Heart left ventricle (tissue), 16 donors: ENCODE measurements at places on chromosomes 2 and 18. TPM values are rescaled to one million over a fixed set of nuclear protein-coding genes. Genes with fewer than 3 reads are reported as not detected.
A peak's percentile ranks its signal among the peaks of the same experiment; 100 is the strongest.

DNA sequence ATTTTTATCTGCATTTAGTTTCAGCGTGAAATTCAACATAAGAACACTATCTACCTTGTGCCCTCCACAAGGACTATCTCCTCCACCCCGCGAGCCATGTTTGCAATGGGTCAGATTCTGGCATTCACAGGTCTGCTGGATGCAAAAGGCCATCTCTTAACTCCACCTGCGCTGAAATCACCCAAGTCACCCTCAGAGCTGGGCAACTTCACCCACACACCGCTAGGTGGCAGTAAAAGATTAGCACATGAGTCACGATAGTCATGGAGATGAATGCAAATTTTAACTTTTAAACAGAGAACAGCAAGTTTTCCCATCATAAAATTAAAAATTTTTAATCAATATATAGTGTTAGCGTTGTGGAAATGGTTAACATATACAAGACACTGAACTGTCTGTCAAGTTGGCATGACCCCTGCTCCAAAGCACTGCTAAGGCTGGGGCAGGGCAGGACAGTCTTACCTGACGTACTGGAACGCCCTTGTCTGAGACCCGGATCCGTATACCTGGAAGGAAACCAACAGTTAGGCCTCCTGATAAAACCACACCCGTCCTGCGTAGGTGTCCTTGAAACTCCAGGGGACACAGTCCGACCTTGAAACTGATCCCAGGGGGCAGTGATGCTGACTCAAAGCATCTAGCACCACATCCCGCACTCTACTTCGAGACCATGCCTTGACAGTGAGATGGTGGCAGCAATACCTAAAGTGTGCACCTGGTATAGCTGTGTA, 89.6 kb downstream of the UXS1 start:
- DNase-seq, result peak; percentile 49

Gene KIF1A
- 3.5 TPM for total RNA-seq

DNA sequence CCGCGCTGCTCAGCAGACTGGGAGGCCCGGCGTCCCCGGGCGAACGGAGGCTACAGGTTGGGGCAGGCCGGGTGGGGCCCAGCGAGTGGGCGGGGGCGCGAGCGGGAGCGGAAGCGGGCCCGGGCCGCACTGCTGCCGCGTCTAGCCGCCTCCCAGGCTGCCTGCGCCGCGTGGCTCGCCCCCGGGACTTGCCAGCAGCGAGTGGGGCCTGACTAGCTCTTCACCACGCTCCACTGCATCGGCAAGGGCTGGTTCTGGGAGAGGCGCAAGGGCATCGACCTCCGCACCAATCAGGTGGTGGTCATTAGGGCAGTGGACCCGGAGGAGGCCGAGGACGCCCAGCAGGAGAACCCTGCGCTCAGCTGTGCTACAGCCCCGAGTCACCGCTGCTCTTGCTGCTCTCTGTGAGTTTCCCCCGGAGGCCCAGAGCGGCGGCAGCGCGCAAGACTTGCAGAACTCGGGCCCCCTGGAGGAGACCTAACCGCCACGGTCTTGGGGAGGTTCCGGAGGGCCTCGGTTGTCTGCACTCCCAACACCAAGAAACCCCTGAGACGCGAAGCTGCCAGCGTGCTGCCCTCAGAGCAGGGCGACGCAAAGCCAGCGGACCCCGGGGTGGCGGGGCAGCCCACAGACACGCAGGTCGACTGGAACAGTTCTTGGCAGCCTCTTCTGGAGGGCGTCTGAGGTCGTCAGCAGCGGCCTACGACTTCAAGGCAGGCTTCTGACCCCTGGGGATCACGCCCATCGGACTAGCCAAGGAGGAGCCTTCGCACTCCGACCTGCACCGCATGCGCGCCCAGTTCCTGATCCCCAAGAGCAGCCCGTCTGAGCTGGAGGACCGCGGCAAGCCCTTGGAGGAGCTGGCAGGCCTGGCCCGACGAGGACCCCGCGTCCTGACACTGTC, 27.2 kb upstream of the PTPN2 start:
- DNase-seq, result peak; percentile 38

- DNase-seq, result no peak
Observed at GRCh38 chr2:132586835-132587234, 83.2 kb downstream of the LYPD1 start.

DNA sequence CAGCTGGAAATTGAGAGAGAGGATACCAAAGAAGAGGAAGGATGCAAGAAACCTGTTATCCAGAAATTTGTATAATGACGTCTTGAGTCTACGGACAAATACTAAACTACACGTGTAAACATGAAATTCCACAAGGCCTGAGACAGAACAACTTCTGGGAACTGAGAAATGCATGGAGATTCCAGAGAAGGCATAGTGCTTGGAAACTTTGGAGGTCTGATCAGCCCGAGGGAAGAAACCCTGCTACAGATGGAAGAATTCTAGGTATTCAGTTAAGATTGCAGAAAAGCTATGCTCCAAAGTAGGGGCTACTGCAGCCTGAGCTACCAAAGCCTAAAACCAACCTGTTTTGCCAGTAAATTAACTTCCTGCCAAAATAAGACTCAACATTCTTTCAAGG, 120.4 kb downstream of the PDCL3 start:
- no peak for DNase-seq

Gene IL1F10
- total RNA-seq, result not detected

Gene CDH20
- not detected for total RNA-seq

DNA sequence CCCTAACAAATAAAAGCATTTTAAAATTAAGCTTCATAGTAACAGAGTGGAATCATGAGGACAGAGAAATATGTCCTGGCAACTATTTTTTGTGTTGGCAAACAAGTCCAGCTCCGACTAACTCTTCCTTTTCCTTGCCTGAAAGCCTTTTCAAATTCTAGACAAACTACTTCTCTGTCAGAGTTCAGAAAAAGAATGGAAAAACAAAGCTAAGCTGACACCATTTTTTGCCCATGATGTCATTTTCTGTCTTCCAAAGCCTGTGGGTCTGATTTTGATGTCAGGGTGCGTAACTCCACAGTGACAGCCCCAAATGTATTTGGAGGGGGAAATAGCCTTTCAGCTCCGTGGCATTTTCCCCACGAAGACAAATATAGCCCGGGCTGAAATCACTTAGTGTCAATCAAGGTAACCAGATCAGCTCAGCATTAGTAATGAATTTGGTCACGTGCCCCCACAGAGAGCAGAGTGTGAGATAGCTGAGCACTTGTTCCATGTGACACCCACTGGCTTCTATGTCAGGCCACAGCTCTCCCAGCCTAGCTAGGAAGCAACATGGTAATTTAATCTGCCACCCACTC, 233.0 kb upstream of the SIX2 start:
- DNase-seq, result peak; percentile 55

DNA sequence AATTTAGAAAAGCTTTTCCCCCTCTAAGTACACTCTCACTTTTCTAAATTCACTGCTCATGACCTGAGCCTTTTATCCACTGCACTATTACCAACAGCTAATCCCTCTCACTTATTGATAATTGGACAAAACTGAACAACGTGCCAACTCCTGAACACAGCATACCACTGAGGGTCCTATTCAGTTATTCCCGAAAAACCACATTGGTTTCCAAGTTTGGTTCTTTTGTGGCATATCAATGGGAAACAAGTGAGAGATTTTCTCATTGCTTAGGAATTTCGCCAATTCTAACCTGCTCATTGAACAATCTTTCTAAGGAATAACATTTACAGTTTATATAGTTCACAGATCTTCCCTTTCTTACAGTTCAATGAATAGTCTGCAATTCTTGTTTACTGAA, 977.4 kb downstream of the TMEM182 start:
- DNase-seq, result no peak

DNA sequence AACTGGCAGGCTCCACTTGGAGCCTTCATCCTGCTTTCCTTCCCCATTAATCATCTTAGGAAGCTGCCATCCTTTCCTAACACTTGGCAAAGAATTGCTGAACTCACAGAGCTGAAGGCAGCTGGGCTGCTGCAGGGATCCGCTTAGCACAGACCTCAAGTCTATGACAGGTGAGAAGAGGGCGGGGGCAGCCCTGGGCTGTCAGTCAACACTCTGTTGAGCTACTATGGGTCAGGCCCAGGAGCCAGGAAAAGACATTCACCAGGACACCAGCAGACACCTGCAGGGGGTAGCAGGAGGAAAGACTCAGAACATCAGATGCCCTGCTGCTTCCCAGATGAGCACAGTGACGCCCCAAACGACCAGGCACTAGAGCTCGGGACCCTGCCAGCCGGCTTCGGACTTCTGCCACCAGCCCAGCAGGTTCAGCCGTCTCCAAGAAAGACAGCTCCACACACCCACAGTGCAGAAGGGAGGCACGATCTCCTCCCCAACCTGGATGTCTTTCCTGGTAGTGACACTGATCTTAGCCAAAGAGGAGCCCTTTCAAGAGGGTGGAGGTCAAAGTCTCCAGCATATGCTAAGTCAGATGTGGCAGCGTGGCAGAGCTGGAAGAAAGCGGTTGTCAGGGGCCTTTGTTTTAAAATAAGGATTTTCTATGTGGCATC, 55.2 kb downstream of the SNORC start:
- no peak for DNase-seq

Gene BOLL
- total RNA-seq, result not detected

- DNase-seq, result peak; percentile 78
Observed at GRCh38 chr2:234496835-234497593, at the start of gene ARL4C. TSS of gene ARL4C (minus strand) at chr2:234497081. CDS start at chr2:234496586, 495 bp downstream.

DNA sequence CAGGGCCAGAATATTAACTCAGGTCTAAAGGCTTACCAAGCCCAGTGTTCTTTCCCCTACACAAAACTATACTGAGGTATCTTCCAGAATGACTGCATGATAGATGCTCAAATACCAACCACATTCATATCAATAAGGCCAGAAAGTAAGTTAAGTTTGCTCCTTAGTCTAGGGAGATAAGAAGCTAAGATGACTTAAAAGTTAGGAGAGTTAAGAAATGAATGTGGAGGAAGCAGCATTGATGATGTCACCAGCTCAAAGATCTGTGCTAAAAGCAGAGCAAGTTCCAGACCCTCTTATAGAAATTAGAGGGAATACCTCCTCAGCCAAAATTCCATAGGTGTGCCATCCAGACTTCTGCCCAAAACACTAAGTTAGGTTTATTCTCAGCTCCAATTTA, 6.1 kb downstream of the PPP4R1 start:
- no peak for DNase-seq

DNA sequence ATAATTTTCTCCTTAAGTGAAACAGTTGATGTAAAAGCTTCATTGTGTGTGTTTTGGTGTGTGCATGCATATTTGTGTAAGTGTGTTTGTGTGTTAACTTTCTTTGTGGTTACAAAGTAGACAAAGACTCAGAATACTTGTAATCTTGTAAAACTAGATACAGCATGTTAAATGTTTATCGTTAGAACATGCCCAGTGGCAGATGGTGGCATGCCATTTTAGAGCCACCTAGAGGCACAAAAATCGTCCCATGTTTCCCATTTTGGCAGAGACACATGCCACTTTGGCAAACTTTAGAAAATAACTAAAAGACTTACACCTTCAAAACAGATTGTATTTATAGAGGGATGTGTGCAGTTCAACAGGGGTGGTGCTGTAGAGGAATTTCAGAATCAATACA, 224.1 kb downstream of the LRP1B start:
- DNase-seq, result no peak

GRCh38 chr2:69453475-69454129, 16.4 kb upstream of the NFU1 start:
- no peak for DNase-seq

DNA sequence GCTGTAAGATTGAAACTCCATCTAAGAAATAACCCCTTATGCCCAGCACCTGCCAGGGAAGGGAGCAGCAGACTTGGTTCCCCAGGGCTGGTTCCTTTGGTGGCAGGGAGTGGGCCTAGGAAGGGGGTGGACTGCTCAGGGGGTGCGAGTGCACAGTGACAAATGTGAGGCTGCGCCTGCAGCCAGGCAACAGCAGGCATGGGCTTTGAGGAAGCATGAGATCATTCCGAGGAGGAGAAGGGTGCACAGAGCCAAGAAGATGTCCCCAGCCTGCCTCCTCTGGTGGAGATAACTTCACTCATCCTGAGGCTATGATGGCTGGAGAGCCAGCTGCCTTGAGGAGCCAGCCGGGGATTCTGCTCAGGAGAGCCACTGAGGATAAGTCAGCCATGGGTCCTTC, 158.0 kb downstream of the CAPN13 start:
- no peak for DNase-seq

DNA sequence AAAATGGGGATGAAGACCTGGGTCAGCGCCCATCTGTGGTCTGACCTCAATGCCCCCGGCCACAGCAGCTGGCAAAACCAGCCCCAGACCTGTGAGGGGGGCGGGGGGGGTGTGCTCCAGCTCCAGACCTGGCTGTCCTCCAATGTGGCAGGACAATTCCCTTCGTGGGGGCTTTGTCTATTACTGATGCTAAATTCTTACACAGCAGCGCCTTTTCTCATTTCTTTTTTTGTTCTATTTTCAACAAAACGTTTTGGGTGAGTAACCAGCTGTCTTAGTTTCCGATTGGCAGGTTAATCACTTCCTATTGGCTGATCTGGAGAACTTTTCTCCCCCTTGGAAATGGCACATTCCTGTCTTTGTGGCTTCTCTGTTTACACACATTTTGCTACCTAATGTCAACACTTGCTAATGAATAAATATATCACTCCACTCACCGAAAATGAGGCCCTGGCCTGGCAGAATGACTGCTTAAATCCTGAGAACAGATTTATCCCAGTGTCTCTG, 4.4 kb downstream of the SMAD7 start:
- DNase-seq, result no peak

DNA sequence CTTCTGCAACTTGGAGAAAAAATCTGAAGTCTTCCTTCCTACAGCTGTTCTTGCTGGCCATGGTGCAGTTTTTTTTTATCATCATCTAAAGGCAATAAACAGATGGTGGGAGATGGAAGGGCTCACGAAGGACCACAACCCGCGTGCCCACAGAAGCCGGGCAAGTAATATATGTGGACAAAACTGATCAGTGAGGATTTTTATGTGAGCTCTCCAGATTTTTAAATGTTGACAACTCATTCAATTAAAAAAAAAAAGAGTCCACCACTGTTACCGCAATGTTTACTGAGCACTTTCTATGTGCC, 55.9 kb upstream of the CREB1 start:
- DNase-seq, result no peak

Gene TCF4
- 53.7 TPM for total RNA-seq
